ENCODE measurements at places on chromosomes 16 and 17. TPM values are rescaled to one million over a fixed set of nuclear protein-coding genes. Genes with fewer than 3 reads are reported as not detected.

GRCh38 chr17:42287305-42287976 lies 857 bp upstream of the STAT5A start:
- DNase-seq, result no peak

GRCh38 chr16:11073407-11073999 lies 129.1 kb downstream of the CLEC16A start:
- no peak for DNase-seq

GRCh38 chr17:20114466-20114865 lies 105.3 kb downstream of the SPECC1 start:
- DNase-seq, result no peak

GRCh38 chr17:60640503-60640902 lies 37.1 kb upstream of the BCAS3 start:
- DNase-seq, result peak; percentile 49

DNA sequence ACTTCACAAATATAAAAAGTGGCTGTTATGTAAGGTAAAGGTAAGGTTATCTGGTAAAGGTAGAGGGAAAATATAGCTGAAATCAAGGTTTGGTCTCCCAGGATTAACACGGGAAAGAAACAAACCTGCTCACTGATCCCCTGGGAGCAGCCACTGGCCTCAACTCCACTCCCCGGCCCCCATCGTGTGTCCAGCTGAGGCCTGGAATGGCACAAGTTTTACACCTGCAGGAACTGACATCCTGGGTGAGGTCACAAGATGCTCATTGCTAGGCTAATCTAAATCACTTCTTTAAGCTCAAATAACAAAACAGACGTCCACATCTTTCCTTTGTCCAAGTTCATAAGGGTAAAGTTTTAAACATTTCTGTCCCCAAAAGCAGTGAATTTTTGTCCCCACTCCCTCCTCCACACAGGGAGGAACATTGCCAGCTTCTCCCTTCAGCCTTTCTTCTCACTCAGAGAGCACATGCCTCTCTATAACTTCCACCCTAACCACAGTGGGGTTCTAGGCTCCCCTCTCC lies 46.3 kb downstream of the ERN1 start:
- no peak for DNase-seq

DNA sequence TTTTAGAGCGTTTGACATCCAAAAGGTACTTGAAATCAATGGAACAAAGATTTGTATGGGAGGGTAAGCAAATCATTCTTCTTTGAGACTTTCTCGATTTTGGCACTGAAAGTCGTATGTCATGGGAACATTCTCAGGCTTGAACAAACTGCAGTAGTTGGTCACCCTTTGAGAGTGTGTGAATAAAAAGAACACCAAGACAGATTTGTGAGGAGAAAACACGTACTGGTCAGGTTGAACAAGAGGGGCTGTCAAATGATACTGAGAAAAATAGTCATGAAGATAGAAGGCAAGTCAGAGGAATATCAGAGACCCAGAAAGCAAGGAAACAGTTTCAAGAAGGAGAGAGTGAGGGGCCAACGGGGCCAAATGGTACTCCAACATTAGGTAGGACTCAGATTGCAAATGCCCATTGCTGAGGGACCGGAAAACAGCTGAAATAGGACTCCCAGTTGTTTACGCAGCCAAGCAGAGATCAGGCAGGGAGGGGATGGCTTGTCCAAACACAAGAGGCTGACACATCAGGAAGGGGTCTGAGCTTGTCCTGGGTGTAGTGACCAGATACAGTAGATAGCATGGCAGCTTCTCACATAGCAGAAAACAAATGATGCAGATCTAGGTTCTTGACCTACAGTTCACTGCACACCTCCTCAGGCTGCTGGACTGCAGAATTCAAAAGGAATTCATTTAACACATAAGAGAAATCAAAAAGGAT lies 74.5 kb upstream of the MYOCD start:
- DNase-seq, result no peak

DNA sequence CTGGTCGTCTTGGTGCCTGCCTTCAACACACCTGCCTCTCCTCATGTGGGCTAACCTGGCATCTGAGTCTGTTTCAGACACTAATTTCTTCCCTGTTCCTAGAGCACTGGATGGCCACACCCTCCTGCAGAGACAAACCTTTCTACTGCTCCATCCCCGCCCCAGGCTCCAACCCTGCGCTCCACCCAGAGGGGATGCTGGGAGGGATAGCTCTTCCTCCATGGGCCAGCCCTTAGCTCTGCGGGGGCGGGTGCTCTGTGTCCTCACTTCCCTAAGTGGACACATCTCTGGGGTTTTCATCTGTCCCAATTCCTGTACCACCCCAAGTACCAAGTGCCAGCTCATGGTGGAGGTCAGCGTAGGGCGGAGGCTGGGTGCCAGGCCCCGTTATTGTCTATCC lies 11.0 kb upstream of the CRISPLD2 start:
- no peak for DNase-seq

DNA sequence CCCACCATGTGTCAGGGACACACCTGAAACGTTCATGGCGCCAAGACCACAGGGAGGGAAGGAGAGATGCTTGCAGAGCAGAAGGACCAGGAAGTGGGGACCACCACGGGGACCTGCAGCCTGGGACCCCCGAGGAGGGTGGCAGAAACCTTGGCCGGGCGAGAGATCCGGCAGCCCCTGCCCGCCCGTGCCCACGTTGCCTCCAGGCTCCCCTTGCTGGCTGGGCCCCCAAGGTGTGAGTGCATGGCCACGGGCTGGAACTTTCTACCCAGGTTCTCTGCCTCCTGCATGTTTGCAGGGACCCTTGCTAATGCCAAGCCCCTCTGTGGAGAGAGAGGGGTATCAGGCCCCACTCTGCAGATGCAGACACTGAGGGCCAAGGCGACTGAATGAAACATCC lies 50.4 kb downstream of the USP22 start:
- DNase-seq, result no peak

DNA sequence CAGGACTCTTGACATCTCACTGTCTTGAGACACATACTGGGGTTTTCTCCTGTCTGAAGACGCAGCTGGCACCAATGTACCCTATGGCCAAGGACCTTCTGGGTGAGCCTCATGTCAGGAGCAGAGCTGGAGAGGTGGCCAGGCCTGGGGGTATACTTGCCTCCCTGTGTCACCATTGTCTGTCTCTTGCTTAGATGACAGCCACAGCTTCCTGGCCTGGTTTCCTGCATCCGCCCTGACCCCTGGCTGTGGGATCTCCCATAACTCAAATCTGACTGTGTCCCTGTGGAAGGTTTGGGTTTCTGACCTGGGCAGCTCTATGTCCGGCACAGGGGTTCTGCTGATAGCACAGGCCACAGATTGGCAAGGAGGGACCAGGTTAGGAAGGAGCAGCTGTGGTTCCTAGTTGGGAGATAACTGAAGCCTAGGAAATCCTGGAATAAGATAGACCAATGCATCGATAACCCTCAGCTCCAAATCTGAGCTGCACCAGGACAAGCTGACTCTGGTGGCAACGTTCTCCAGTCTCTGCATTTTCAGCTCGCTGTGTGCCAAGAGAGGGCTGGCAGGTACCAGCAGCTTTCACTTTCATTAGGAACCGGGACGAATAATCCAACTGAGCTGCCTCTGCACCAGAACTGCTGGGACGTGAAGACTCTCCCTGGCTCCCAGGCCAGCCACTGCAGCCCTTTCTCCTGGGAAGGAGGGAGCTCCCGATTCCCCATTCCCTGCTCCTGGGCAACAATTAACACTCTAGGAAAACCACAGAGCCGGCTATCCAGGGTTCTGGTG lies 5.0 kb downstream of the DEXI start:
- DNase-seq, result no peak

GRCh38 chr16:31713945-31714902 lies 159.4 kb upstream of the ZNF267 start:
- peak; percentile 25 for DNase-seq

DNA sequence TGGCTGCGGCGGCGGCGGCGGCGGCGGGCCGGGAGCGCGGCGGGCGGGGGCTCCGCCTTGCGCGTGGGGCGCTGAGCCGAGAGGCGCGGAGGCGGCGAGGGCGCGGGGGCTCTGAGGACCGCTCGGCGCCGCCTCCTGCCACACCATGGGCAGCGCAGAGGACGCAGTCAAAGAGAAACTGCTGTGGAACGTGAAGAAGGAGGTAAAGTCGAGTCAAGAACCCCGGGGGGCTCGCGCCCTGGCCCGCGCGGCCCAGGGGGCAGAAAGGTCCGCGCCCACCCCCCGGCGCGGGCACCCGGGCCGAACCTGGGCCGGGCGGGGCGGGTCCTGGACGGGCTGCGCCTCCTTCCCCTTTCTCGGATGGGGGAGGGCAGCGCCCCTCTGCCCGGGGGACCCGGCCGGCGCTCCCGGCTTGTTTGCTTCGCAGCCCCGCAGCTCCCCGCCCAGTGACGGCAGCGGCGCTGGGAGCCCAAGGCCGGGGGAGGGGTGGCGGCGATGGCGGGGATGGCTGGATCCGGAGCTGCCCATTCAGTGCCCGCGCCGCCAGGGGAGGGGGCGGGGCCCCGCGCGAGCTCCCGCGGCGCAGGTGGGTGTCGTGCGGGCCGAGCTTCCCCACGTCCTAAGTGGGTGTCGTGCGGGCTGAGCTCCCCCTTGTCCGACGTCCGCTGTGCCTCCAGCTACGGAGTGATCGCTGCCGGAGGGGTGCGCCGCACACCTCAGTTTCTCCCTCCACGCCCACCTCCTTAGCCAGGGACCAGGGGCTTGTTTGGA lies 428 bp downstream of the SGSM2 start:
- DNase-seq, result peak; percentile 69

Gene SKAP1
- 0.17 TPM for total RNA-seq
